ENCODE measurements at places on chromosomes 3 and 15.

- peak; percentile 53 for DNase-seq
Measured at GRCh38 chr3:141240286-141240685, 8.7 kb downstream of the PXYLP1 start.

GRCh38 chr3:71341721-71342120 lies 241.8 kb downstream of the FOXP1 start:
- DNase-seq = no peak

DNA sequence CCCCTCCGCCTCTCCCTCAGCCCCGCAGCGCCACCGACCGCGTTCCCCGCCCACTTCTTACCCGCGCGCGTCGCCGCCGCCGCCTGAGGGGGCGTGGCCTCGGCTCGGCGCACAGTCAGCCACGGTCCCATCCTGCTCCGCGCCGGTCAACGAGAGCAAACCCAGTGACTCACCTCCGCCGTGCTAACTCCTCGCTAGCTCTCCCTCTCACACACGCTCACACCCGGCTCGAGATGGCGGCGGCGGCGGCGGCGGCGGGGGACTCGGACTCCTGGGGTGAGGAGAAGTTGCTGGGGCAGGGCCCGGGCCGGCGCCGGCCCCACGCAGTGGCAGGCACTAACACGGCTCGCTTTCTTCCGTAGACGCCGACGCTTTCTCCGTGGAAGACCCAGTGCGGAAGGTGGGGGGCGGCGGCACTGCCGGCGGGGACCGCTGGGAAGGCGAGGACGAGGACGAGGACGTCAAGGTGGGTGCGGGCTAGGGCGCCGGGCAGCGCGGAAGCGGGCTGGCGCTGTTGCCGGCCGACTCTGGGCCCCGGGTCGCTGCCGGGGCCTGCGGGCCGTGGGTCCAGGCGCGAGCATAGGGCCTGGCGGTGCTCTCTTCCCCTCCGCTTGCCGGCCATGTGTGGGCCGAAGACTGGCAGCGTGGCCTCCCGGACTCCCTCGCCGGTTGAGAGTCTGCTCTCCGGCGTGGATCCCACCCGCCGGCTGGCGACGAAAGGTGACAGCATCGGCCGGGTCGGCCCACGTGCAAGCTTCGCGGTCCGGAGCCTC lies at the start of gene EIF3J:
EIF3J (plus strand) TSS at position 186 of the 773 bp plus-strand sequence; CDS start at position 234, 48 bp downstream.
- peak; percentile 71 for DNase-seq

DNA sequence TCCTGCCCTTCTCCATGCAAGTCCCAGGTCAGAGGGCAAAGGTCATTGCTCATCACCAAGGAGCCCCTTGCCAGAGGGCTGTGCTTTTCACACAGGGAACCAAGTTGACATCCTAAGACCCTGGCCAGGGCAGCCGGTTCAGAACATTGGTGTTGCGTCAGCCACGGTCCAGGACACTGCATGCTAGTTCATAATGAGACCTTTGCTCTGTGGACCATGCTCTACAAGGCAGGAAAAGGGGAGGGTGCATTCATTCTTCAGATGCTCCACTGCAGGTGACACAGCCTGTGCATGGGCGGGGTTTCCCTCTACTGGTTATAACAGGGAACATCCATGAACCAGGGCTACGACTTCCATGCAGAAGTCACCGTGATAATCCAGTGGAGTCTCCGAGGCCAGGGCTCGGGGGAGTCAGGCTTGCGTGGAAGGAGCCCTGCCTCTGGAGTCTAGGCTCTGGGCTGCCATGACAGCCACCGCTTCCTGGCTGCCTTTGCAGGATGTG lies 81.6 kb downstream of the OCA2 start:
- no peak for DNase-seq

GRCh38 chr3:30644615-30645014 lies 38.2 kb downstream of the TGFBR2 start:
- no peak for DNase-seq

GRCh38 chr15:44623178-44623577 lies 40.3 kb downstream of the SPG11 start:
- no peak for DNase-seq

- no peak for DNase-seq
Measured at GRCh38 chr3:100796556-100796955, 87.3 kb downstream of the TFG start.

DNA sequence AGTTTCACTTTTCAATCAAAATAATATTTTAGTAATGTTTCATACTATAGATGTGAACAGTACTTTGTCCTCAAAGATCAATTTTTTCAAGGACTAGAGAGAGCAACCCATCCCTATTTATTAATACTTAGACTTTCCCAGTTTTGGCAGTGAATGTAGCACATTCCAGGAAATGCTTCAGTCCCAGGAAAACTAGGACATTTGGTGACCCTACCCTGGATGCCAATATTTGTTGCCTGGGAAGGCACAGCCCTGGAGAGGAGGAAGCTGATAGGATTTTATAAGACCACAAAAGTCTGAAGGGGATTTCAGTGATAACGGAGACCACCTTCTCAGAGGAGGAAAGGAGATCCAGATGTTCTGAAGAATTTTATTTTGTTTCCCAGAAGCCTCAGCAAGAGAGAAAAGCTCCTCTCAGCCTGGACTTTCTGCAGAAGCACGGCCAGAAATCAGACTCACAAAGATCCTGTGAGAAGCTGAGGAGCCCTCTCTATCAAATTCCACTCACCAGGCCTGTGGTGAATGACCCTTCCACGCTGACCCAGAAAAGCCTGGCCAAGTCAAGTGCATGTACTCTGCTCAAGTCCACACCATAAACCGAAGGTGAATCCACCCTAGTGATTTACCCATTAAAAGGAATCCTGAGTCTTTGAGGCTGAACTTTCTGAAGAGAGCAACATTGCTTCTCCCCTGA lies 87.7 kb upstream of the ABHD17C start:
- no peak for DNase-seq

- DNase-seq = no peak
Measured at GRCh38 chr15:69046781-69047180, 32.3 kb downstream of the NOX5 start.

DNA sequence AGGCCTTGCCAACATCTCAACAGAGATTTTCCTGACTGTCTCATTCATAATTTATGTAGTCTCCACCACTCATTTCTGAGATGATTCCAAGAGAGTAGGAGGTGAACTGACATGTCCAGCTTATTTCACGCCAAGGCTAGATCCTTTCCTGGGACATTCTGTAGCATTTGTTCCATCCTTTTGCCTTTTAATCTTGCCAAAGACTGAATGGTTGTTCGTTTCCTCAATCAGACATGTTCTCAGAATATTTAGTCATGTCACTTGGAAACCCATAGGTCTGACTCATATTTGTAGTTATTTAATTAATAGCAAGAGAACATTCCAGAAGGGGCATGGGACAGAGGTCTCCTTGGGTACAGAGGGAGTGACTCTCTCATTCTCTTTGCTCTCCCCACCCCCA lies 80.9 kb downstream of the DHX36 start:
- no peak for DNase-seq

GRCh38 chr3:183584246-183584913 lies 28.9 kb upstream of the KLHL6 start:
- no peak for DNase-seq

DNA sequence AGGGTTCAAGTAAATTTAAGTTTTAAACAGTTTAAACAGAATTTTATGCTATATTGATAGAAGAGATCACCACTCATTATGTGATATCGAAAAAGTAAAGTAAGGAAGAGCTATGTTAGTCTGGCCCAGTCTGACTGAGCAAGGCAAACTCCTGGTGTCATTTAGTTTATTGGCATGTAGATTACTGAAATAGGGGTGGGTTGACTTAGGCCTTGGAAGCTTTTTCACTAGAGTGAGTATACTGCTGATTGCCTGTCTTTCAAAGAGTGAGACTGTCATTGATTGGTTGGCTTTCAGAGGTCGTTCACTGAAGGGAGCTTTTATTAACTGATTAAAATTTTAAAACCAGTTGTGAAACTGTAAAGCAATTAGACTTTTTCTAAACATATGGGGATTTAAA lies 294.5 kb downstream of the NAALADL2 start:
- DNase-seq = no peak

DNA sequence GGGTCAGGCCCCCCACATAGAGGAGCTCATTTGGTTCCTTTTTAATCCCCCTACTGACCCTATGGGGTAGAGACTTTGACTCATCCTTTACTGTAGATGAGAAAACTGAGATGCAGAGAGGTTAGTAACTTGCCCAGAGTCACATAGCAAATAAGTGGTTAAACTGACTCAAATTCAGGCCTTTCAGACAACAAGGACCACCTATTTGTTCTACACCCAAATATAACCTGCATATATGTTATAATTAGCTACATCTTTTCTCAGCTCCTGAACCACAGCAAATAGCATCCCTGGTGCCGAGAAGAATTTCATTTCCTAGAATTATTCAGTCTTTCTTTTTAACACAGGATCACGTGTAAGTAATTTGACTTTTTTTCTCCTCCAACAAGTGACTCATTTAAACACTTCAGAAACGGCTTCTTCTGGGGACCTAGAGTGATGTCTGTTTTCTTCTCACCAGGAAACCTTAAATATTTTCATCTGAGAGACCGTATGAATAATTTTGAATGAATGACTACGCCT lies 57.4 kb downstream of the MGLL start:
- DNase-seq = no peak

- no peak for DNase-seq
Measured at GRCh38 chr3:150760431-150761200, 2.4 kb downstream of the SIAH2 start.

DNA sequence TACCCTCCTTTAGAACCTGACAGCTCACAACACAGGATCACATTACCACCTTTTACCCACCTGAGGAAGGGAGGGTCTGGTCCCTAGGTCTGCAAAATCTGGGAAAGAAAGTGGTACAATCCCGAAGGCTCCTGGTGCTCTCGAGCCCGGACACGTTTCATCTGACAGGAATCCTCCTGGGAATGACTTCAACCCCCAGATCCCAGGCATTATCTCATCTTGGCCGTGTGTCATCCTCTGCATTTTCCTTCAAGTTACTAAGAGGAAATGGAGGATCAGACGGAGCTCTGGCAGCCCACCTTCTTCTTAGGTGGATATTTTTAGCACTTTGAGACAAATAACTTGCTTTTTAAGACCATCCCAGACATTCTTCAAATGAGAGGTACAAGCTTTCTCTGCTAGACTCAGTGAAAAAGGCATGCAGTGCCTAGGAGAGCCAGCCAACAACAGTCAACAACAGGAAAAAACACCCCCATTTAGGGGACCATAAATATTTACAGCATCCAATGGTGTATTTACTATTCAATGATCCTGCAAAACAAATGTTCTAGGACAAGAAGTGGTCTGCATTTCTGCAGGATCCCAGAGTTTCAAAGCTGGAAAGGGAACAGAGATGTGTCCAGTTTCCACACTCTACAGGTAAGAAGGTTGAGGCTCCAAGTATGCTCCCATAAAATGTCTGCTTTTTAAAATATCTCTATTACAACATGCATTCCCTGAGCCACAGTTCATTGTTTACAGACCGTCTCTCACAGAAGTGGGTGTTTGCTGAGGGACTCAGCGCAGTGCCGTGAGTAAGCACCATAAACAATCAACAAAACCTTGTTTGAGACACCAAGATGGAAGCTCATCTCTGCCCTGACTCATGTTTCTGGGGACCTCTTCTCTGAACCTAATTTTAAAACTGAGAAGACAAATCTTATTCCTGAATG lies 38.3 kb upstream of the ARHGEF3 start:
- no peak for DNase-seq

DNA sequence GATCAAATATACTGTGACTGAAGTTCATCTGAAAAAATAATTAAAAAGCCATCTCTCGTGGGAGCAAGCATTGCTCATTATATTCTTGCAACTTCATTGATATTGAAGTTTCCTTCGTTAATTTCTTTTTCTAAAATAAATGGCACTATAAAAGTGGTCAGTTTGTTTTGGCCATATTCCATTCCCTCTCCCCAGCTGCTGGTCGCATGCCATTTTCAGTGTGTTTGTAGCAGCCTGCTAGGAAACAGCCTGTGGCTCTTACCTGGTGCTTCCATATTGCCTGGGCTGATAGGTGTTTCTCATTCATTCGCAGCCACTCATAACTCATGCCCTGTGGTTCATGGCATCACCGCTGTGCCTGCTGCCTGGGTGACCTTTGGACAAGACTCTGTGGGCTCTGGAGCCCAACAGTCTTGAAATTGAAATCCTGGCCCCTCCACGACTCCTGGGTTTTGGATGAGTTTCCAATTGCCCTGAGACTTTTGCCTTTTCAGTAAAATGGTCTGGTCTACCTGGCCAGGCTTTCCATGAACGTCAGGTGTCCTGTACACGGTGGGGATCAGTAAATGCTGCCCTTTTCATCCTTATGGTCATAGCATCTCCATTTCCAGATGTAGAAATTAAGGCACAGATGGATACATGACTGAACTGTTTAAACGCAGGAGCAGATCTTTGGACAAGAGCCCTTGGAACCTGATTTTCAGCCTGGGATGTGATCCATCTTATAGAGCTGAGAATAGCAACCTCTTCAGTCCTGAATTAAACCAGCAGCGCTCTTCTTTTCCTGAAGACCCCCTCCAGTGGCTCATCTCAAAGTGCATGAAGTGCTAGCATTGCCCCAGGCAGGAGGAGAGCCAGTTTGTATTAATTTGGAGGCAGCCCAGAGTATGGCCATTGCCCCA lies 69.4 kb downstream of the SLCO3A1 start:
- peak; percentile 24 for DNase-seq

GRCh38 chr3:119600732-119601131 lies 3.0 kb downstream of the PLA1A start:
- DNase-seq = no peak

DNA sequence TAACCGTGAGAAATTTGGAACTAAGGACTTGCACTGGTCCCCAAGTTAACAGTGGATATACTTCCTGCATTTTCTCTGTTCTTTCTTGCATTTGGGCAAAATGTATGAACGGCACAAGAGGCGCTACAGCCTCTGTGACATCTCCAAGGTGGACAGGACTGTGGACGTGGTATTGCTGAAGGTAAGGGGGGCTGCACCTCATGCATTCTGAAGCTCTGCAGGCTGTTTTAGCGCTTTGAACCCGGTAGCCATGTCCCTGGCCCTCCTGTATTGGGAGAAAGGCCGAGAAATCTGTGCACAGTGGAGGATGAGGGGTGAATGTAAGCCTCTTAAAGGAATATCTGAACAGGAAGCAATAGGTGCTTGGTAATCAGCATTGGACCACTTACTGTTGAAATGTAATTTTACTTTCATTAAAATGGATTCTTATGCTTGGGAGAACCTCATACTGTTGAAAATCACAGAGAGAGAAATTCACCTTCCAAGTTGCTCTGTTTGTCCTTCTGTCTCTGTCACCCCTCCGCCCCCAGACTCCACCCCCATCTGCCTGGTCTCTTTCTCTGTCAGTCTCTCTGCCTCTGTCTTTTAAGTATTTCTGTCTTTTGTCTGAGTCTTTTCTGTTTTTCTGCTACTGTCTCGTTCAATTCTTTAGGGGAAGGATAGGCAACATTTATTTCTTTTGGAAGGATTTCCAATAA lies 174.6 kb downstream of the KLHL25 start:
- DNase-seq = no peak

- DNase-seq = no peak
Measured at GRCh38 chr3:162629372-162629771, 1132.8 kb downstream of the OTOL1 start.

GRCh38 chr15:63042877-63043334 lies 359 bp downstream of the TPM1 start:
- no peak for DNase-seq

GRCh38 chr3:188853856-188854771 lies 317.7 kb upstream of the TPRG1 start:
- no peak for DNase-seq

GRCh38 chr3:119536757-119537156 lies 22.7 kb downstream of the CD80 start:
- DNase-seq = no peak

GRCh38 chr3:180267202-180267843 lies 230.6 kb upstream of the PEX5L start:
- no peak for DNase-seq
